ENCODE measurements at places on chromosomes 5 and 9. TPM values are rescaled to one million over a fixed set of nuclear protein-coding genes. Genes with fewer than 3 reads are reported as not detected.

The ADAMTSL1 gene
- not detected for total RNA-seq

The SLC28A3 gene
- total RNA-seq: not detected

The EFNA5 gene
- total RNA-seq: 21.3 TPM

The ZNF367 gene
- 6.4 TPM for total RNA-seq

The TCF7 gene
- total RNA-seq: 16.9 TPM

The RELL2 gene
- total RNA-seq: 3.7 TPM

The LIFR gene
- 6.5 TPM for total RNA-seq

The CD180 gene
- not detected for total RNA-seq

The OR2V1 gene
- not detected for total RNA-seq

The WWC1 gene
- total RNA-seq: 79.0 TPM

The PCDHGB2 gene
- not detected for total RNA-seq

The PCDHGA5 gene
- total RNA-seq: 0.18 TPM

The DAB2 gene
- 9.0 TPM for total RNA-seq
